Hindlimb muscle (tissue), 1 donor: ENCODE measurements at places on chromosomes 5 and 9. TPM values are rescaled to one million over a fixed set of nuclear protein-coding genes. Genes with fewer than 3 reads are reported as not detected.

DNA sequence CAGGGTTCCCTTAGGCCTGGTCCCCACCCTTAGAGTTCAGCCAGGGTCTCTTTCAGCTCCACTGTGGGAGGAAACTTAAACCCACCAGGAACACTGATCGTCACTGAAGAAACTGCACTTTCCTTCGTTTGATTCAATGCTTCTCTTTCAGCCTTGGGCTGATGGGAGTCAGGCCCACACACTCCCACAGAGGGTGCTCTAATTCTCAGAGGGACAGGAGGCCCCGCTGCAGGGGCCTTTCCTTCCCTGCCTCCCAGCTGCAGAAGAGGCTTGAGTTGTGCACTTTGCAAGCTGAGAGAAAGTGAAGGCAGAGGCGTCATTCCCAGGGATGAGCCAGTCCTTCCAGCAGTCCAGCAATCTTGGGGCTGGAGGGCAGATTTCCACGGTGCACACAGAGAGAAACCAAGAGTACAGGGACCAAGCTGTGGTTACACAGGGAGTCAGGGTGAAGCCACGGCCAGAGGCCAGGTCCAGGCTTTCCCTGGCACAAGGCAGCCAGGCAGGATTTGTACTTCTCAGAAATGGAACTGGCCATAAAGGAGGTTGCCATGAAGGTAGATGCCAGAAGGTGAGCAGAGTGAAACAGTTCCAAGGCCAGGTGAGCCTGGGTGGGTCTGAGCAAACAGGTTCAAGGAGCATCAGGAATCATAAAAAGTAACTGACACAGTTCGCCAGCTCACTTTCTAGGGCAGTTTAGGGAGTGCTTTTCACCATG is 10.4 kb upstream of the GLIPR2 start:
- no peak for DNase-seq

GRCh38 chr5:124310453-124310852 is 436.0 kb downstream of the ZNF608 start:
- no peak for DNase-seq

DNA sequence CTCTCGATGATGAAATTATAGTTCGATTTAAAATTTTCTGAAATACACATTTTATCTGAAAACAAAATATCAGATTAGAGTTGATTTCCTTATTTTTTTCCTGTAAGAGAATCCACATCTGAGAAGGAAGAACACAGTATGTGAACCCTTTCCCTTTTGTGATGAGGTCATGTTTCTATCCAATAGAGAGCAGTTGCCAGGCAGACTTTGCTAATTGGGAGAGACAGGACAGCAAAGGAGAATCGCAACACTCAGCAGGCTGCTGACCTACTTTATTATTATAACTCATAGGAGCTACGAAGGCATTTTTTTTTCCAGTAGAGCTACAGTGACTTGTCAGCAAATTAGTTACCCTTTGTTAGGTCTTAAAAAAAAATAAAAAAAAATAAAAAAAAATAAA is 242.1 kb downstream of the HCN1 start:
- DNase-seq: peak; percentile 1

- DNase-seq: peak; percentile 29
Observed at GRCh38 chr5:67693956-67694809, 497.6 kb upstream of the CD180 start.

DNA sequence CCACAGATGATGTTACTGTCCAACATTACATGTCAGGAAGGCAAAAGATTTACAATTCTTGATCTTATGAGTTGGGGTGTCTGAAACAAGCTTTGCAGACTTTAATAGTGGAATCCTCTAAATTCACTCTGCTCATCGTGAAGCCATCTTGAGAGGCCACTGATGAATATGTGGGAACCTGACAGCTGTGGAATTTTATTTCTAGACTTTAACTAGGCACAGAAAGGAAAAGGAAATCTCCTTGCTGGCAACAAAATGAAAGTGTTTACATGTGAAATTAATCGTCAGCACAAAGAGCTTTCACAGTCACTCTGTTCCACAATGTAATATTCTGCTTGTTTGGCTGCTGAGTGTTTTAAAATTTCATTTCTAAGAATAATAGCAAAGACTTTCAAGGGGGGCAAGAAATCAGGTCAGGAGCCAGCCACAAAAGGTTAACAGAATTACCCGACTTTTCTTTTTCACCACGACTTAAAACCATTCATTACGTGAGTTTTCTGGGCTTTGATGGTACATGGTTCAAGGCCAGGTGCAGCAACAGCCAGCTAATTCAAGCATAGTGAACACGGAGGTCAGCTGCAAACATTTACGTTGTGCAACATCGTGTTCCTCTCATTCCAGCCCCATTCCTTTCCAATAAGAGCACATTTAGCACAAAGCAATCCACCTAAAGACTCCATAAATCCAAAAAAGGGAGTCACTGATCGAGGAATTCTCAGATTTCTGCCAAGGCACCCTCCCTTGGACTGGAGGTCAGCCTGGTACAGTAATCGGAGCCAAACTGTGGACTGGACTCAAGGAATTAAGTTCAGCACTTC is 14.6 kb downstream of the NREP start:
- DNase-seq: peak; percentile 77

CLIC3 gene
- polyA plus RNA-seq: 0.54 TPM

GRCh38 chr9:27118916-27119315 is 9.9 kb downstream of the TEK start:
- DNase-seq: no peak

DNA sequence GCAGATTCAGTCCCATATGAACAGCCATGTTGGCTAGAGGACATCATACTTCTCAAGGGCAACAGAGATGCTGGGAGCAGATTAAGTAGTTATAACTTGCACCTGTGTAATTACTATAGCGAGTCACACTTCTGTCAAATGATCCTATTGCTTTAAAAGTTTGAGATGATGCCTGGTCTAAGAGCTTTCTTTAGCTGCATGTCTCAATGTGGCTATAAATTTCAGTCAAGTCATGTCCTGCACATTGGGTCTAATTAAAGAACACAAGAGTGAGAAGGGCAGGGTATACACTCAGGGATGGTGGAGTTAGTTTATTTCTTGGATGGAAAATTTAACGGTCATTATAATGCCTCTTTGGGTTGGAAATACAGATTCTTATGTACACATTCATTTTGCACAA is 557.3 kb downstream of the RAB3C start:
- no peak for DNase-seq

GRCh38 chr5:133926489-133927299 is 41.7 kb downstream of the C5orf15 start:
- DNase-seq: no peak
